CD4-positive, alpha-beta T cell treated with Interleukin-12 subunit alpha and Interleukin-12 subunit beta, for 1 hour (primary cell): ENCODE measurements at places on chromosomes 12 and 14.

- no peak for DNase-seq
These were observed 33.6 kb upstream of the HIF1A start for GRCh38 chr14:61661471-61662400.

DNA sequence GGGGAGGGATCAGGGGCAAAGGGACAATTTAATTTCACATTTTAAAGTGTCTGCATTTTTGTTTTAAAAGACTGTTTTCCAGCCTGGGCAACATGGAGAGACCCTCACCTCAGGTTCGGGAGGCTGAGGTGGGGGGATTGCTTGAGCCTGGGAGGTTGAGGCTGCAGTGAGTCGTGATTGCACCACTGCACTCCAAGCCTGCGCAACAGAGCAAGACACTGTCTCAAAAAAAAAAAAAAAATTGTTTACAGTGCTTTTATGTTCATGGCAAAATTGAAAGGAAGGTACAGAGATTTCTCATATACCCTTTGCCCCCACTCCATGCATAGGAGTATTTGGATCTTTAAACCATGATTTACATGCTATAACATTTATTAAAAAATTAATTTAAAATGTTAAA lies 16.4 kb upstream of the HVCN1 start:
- DNase-seq, result no peak

DNA sequence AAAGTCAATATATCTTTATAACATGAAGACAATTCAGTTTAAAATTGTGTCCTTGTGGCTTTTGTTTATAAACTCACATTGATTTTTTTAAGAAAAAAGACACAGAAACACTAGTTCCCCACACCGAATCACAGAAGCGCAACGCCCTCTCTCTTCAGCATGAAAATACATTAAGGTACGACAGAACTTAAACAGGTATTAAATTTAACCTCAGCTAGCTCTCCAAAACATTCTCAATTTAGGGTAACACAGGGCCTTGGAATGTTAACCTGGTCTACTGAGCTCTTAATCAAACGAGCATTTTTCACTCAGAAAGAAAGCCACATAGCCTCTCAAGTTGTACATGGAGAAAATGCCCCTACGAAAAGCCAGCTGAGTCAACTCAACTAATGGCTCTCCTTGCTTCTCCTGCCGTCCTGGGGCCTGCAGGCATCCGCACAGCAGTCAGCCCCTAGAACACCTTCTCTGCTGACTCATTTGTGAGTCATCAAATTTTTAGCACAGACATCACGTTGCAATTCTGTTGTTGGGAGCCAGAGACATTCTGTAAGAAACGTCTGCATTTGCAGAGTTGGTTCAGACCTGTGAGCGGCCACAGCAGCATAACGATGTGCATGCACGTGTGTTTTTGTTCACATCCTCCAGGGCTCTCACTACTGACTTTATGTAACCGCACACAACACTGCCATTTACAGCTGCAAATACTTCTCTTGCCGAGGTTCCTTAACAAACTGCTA lies 141.6 kb downstream of the ITPR2 start:
- DNase-seq, result no peak

- DNase-seq, result no peak
These were observed 62.8 kb upstream of the DIO3 start for GRCh38 chr14:101498526-101498860.

GRCh38 chr12:52205612-52206303 lies 13.9 kb upstream of the KRT80 start:
- DNase-seq, result no peak

GRCh38 chr12:98359856-98360255 lies 155.5 kb upstream of the TMPO start:
- no peak for DNase-seq

- DNase-seq, result no peak
These were observed 126.1 kb upstream of the MAX start for GRCh38 chr14:65228436-65228835.

DNA sequence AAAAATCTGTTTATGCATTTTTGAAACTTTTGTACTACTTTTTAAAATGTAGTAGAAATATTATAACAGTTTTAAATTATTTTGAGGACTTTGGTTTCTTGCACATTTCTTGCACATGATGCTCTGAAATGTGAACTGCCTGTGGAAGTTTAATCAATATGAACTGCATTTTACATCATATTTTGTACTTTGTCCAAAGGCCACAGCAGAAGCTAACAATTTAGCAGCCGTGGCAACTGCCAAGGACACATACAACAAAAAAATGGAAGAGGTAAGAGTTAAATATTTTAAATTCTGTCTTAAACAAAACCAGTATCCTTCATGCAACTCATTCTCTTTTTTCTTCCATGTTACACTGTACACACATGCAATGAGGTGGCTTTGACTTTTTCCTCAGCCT lies 45.1 kb downstream of the SAV1 start:
- DNase-seq, result no peak

DNA sequence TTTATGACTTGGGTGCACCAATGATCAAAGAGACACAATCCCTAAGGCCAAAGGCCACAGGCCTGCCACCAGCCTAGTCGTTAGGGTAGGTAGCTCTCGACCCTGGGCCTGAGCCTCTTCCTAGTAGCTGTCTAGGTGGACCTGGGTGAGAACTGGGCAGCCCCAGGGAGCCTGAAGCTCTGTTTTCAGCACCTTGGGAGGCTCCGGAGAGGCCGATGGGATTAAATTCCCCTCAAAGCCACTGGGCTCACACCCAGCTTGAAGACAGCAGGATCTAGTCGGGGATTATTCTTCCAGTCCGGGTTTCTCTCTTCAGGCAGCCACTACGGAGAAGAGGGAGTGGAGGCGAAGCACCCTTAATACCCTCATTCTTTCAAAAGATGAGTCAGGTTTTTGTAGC lies 79.8 kb downstream of the TMEM260 start:
- DNase-seq, result no peak

DNA sequence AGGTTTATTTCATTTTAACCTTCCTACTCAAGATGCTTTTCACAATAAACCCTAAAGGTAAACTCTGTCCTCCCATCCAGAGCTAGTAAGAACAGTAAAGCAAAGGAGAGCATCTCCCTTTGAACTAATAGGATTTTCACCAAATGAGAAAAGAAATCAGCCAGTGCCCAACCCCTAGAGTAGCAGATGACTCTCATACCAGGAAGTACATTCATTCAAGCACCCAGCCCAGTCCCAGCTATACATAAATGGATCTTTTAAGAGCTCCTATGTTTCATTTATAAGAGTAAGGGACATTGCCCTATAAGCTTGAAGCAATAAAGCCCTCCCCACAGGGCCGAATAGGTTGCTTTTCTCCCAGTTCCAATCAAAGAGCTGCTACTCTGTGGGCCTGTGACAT lies 7.6 kb downstream of the BAZ2A start:
- DNase-seq, result no peak

DNA sequence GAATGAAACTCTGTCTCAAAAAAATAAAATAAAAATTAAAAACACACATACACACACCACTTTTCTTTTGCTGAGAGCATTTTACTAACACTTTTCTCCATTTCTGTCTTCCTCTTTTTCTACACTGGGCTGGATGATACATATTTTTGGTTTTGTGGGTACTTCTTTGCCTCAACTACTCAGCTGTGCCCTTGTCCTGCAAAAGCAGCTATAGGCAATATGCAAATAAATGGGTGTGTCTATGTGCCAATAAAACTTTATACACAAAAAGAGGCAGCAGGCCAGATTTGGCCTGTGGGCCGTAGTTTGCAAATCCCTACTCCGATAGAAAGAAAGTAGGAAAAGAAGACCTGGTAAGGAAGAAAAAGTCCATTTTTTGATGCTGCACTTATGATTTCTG lies 6.5 kb downstream of the CLMN start:
- no peak for DNase-seq

DNA sequence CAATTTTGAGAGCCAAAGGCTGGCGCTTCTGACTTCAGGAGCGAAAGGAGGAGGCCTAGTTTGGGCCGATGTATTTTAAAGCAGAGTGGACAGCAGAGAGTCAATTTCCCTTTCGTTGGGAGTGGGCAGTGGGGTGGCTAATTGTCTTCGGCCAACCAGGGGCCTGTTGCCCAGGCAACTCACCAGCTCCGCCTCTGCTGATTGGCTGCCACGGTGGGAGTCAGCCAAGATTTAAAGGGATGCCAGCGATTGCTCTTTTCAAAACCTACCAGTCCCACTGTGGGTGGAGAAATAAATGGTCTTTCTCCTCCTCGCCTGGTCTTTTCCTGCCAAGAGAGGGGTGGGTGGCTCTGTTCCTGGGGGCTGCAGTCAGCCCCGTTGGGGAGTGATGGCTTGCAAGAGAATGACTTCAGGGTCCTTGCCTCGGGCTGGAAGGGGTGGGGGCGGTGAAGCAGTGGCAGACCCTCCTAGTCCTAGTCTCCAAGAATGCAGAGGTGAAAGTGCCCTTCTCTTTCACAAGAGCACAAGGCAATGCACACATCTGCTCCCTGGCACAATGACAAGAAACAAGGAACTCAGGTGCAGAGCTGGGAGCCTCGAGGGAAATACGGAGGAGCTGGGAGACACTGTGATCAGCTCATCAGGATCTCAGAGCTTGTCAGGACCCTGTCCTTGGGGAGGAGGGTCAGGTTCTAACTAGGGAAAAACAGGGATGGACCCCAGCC lies 37.7 kb downstream of the RASAL1 start:
- DNase-seq, result no peak

GRCh38 chr12:95173392-95174251 lies 43.6 kb downstream of the FGD6 start:
- DNase-seq, result no peak

- DNase-seq, result peak; percentile 5
These were observed 65.9 kb upstream of the WSCD2 start for GRCh38 chr12:108063192-108063591.

- no peak for DNase-seq
These were observed 888.6 kb upstream of the SEL1L start for GRCh38 chr14:82422230-82422629.

GRCh38 chr12:51439330-51439729 lies 14.7 kb downstream of the SLC4A8 start:
- no peak for DNase-seq

DNA sequence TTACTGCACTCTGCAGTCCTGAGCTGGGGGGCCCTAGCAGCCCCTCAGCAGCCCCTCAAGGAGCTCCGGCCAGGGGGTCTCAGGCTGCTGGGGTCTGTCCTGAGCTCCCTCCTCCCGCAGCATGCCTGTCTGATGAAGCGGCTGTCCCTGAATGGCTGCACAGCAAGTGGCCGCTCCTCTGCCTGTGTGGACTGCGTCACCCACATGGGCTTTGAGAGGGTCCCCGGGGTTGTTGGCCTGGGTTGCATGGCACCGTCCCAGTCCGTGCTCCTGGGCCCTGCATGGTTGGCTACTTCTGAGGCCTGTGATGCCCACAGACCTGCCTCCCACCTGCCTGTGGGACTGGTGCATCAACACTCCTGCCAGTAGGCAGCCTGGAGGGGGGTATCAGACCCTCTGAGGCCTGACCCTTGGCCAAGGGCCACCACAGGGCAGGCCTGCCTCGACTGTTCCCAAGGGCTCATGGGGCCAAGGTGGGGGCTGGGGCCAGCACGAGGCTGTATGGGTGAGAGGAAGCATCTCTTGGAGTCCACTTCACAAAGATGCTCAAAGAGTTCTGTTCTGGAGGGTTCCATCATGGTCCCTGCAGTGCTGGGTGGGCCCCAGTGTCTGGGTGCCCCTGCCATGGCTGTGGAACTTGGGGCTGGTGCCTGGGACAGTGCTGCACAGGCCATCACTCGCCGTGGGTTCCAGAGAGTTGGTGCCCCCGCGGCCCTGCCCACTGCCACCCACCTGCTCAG lies 12.2 kb downstream of the CEP170B start:
- no peak for DNase-seq
